H4 (cell line): ENCODE measurements at places on chromosomes 4 and X.

DNA sequence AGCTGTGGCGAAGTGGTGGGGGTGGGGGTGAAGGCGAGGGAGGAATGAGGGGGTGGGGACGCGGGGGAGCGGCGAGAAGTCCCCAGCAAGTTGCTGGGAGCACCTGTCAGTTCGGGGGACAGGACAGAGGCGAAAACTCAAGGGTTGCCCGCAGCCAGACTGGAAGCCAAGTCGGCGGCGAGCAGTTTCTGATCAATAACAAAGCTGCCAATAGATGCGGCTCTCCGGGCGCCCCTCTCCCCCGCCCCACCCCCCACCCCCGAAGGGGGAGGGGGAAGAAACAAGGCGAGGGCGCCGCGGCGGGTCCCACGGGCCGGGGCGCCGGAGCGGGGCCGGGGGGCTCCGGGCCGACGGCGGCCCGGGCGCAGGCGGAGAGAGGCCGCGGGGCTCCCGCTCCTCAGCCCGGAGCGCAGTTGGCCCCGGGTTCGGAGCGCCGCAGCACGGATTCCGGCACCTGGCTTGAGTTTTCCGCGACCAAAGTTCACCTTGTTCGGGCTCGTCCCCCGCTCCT lies 379 bp downstream of the PDGFC start:
- no peak for DNase-seq

DNA sequence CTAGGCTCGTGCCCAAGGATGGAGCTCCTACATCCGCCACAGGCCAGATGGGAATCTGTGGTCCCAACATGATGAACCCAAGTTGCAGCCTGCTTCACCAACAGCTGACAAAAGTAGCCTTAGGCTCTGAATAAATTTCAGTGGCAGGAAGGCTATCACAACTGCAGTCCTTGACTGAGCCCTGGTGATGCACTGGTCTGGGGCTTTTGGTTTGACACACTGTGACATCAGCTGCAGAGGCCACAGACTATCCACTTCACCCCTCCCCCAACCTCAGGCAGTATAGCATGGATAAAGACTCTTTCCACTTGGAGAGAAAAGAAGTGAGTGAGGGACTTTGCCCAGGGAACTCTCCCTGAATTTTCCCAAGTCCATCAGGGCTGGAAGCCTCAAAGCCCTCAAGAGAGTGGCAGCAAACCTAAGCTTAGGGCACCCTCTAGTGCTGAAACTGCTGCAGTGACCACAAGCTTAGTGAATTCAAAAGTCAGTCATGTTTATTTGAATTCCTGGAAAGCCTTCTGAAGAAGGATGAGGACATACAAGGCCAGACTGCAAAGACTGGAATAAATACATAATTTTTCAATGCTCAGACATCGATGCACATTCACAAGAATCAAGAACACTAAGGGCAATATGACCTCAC lies 135.0 kb upstream of the TENT5D start:
- DNase-seq: peak; percentile 52

DNA sequence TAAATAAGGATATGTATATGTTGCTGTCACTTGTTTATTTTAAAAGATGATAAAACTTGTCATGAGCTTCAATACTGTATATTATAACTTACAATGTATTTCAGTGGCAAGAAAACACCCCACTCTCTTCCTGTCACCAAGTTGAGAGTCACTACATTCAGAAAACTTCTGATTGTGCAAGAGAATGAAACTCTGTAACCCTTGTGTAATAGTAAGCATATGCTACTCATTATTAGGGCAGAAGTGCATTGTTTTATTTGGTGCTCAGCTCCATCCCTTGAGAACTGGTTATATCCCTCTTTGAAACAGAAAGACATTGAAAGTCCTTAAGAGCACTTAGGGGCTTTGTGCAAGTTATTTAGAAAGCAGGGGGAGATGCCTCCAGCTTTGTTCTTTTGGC lies 594.5 kb downstream of the ARAP2 start:
- DNase-seq: no peak

DNA sequence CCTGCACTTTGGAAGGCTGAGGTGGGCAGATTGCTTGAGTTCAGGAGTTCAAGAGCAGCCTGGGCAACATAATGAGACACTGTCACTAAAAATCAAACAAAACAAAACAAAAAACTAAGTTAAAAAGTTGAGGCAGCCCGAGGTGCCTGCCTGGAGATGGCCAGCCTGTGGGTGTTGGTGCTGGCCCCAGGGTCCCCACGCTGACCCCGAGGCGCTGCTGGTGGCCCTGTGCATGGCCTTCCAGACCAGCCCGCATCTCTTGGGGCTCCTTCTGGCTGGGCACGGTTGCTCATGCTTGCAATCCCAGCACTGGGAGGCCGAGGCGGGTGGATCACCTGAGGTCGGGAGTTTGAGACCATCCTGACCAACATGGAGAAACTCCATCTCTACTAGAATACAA lies 4.4 kb downstream of the ETNPPL start:
- no peak for DNase-seq
